ENCODE measurements at places on chromosomes 1 and 21.

GRCh38 chr21:37184784-37185593, 82.1 kb downstream of the VPS26C start:
- DNase-seq: no peak

DNA sequence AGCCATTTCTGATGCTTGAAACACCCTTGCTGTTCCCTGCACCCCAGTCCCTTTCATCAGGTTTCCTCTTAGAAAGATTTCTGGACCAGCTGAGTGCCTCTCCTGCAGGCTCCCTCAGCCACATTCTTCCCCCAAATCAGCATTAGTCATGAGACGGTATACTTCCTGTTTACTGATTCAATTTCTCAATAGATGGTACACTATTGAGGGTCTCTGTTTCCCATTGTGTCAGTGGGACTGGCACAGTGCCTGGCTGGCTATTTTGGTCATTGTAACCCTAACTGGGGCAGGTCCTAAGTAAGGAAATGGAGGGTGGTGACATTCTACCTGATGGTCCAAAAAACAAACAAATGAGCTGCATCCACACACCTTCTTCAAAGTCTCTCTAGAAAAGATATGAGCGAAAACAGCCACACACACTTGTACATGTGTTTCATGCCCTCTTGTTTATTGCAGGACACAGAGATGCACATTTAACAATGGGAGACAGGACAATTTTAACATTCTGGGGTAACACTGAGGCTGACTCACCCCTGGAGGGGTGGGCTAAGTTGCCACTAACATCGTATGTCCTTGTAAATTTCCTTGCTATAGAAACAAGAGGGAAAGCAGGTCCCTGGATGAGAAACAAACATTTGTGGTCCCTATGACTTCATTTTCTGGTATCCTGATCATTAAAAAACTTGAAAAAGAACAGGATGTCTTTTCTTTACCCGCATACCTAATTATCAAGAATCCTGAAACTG, 77.5 kb downstream of the RRAGC start:
- DNase-seq: no peak

GRCh38 chr21:43361493-43362296, 65.2 kb downstream of the SIK1 start:
- DNase-seq: no peak

DNA sequence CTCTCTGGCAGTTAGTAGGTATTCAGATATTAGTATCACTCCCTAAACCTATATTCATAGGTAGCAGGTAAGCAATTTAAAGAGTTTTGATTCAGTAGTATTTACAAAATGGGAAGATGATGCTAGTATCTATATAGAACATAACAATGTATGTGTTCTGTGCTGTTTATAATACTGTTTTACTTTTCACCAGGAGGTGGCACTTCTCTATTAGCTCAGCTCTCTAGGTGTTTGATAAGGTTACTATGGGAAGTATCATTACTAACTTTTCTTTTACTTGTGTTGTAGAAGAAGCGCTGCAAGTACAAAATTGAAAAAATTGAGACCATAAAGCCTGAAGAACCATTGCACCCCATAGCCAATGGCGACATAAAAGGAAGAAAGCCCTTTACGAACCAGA, 49.4 kb upstream of the FASLG start:
- DNase-seq: no peak

- no peak for DNase-seq
Measured at GRCh38 chr1:176802316-176802715, 339.3 kb downstream of the PAPPA2 start.

GRCh38 chr21:45385549-45386050, 19.4 kb upstream of the COL18A1 start:
- DNase-seq: no peak

- no peak for DNase-seq
Measured at GRCh38 chr21:34284666-34285065, 79.1 kb upstream of the KCNE2 start.

- DNase-seq: no peak
Measured at GRCh38 chr1:220044678-220045355, 1.5 kb downstream of the EPRS1 start.

DNA sequence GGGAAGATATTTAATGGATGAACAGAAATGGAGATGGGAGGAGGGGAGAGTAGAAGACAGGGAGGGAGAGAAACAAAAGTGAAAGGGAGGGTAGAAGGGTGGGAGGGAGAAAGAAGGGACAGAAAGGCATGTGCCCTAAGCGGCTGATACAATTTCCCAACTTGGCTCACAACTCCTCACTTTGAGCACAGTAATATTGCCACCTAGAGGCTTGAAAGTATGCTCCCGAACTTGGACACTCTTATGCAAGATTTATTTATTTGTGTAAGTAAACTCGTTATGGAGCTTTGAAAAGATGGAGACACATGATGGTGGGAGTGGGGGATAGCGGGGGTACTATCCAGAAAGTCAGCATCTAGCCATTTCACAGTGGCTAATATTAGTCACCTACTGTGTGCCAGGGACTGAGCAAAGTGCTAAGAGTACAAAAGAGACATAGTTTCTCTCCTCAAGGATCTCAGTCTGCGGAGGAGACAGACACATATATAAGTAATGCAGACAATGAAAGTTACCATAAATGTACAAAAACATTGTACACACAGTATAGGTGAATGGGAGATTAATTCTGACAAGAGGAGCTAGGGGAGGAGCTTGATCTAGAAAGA, 189.7 kb downstream of the SEC16B start:
- DNase-seq: no peak

DNA sequence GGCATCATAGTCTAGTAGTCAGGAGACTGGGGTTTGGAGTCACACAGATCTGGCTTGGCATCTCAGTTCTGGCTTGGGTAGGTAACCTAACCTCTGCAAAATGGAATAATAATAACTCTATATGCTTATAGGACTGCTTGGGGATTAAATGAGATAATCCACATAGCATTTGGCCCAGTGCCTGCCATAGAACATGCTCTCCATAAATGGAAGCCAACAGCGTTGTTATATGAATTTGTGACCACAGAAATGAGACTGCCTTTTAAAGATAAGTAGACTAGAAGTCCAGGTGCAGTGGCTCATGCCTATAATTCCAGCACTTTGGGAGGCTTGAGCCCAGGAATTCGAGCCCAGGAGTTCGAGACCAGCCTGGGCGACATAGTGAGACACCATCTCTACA, 4.0 kb upstream of the OPRD1 start:
- DNase-seq: no peak

- no peak for DNase-seq
Measured at GRCh38 chr1:47181095-47181954, 8.5 kb downstream of the PDZK1IP1 start.

GRCh38 chr1:22582661-22583635, 19.7 kb downstream of the EPHA8 start:
- no peak for DNase-seq

GRCh38 chr1:107820801-107821200, 144.2 kb downstream of the VAV3 start:
- no peak for DNase-seq

- DNase-seq: no peak
Measured at GRCh38 chr1:50970931-50971582, 1.0 kb downstream of the CDKN2C start.

DNA sequence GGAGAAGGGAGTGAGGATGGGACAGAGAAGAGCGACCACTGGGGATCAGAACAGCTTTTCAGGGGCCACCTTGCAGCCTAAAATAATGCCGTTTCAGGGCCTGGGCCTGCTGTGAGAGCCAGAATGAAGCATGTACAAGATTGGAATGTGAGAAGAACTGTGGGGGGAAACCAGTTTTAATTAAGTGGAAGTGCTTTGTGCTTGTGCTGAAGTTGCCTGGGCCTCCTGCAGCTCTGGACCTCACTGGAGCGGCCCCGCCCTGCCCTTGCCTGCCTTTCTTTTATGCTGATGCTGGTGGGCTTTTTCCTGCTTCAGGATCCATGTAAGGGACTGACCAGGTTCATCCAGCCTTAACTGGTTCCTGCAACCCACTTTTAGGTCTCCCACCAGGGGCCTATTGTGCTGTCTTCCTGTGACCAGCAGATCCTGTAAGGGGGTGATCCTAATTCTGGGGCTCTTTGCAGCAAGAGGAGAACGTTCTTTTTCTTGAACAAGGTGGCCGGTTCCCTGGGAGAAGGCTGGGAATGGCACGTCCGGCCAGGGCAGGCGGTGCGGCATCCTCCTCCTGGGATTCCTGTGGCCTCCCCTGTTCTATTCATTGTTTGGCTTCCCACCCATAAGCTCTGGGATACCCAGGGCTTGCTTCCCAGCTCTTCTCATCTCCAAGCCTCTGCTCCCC, 3.2 kb downstream of the C1orf226 start:
- no peak for DNase-seq

DNA sequence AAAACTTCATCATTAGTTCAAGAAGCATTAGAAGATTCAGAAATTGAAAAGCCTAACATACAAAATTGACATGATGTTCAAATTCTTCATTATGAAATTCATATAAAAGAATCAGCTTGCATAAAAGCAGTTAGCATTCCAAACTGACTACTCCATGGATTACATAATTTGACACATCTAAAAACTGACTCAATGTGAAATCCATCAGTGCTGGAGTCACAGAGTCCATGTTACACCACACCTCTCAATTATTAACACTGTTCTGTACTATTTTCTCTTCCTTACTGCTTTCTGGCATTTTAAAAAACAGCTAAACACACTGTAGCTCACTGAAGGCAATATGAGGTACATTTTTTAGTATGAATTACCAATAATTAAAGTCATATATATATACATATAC, 28.0 kb downstream of the ARHGAP29 start:
- DNase-seq: no peak

DNA sequence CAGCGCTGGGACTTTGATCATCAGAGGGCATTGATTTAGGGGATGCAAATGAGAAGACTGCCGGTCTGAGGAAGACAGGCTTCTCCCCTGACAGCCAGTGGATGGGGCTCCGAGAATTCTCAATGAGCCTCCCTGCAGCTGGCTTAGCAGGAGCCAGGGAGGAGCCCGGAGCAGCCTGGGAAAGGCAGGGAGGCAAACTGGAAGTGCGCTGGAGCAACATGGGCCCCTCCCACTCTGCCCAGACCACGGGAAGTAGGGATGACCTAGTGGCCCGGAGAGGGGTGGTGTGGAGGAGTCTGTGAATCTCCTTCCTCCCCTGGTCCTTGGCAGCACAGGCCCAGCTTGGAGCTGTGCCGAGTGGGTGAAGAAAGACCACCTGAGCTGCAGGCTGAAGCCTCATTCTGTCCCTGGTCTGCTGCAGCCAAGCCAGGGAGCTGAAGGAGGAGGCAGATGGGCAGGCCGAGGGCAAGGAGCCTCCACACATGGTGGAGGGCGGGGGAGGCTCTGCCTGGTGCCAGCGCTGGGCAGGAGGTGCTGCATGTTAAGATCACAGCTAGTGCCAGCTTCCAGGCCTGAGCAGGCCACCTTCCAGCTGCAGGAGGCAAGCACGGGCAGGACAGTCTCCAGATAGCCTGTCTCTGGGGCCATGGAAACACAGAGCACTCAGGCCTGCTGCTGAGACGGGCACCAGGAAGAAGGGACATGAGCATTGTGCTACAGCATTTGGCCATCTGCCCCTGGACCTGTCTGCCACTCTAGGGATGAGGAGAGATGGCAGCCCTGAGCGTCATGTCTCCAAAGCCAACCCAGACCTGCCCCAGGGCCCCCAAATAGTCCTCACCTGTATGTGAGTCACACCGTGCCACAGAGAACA, 12.2 kb upstream of the CLSTN1 start:
- no peak for DNase-seq

DNA sequence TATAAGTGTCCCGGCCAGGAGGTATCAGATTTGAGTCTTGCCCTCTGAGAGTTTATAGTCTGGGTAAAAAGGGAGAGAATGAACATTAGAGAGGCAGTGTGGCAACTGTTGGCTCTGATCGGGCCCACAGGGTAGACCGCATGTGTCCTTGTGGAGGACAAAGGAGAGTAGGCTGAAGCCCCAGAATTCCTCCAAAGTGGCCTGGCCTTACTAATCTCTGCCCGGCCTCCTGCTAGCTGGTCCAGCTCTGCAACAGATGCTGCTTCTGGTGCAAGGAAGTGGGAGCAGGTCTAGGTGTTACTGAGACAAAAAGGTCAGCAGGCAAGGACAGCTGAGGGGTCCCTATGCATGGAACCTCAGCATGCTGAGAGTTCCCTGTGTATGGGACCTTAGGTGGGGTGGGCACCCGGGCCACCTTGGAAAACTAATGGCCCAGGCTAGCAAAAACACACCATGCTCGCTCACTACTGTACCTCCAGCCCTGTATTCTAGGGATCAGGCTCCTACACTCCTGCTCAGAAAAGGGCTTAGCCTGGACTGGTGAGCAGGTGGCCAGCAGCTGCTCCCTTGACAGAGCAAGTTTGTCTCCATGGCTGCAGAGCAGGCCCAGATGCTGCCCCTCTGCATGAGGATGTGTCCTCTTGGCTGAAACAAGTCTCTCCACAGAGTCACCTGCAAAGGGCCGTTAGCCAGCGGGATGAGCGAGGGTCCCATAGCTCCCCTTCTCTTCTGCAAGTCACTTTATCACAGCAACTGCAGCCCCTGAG, 30.3 kb upstream of the RGS16 start:
- no peak for DNase-seq

GRCh38 chr1:237878406-237878805, 12.3 kb downstream of the ZP4 start:
- no peak for DNase-seq

- DNase-seq: no peak
Measured at GRCh38 chr1:219293410-219293809, 119.7 kb downstream of the LYPLAL1 start.

DNA sequence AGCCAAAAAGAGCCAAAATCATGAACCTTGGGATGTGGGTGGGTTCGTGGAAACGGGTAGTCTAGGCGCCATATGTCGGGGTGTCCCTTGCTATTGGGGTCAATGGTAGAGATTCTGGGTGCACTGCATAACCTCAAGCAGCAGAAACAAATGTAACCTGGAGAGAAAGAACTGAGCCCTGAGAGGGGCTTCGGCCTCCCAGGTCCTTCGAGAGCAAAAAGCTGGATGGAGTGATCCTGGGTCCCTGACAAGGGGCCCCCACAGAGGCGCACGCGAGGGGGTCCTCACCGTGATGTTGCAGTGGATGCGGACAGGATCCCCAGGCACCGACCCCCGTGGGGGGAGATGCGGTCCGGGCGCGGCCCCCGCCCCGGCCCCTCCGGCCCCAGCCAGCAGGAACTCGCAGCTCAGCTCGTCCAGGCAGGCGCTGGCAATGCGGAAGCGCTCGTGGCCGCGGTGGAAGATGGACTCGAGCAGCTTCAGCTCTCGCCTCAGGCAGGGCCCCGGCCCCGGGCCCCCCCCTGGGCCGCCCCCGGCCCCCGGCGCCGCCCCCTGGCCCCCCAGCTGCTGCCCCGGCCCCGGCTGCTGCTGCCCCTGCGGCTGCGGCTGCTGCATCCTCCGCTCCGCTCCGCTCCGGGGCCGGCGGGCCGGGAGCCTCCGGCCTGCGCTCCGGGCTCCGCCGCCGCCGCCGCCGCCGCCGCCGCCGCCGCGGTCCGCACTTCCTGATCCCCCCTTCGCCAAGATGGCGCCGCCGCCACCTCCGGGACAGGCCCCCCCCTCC, at the start of gene UBE2Q1:
Gene UBE2Q1 (minus strand): TSS at position 724 of the 781 bp plus-strand sequence. CDS start 109 bp downstream, at position 615.
- no peak for DNase-seq

- no peak for DNase-seq
Measured at GRCh38 chr1:201845331-201846083, 16.6 kb downstream of the IPO9 start.

DNA sequence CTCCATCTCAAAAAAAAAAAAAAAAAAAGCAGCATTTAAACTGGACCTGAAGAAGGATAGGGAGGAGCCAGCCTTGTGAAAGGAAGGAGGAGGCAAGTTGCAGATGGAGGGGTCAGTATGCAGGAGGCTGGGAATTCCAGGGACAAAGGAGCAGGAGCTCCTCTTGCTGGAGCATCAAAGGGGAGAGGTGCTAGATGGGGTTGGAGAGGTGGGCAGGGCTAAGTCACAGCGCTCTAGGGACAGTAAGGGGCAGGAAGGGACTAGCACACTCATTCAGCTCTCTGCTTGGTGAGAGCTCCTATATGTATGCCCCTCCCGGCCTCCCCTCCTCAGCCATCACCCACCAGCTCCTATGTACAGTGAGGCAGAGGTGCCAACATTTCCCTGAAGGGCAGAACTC, 26.8 kb downstream of the MAP7D1 start:
- DNase-seq: no peak

Data from nucleus accumbens (tissue), 56 donors.